ENCODE measurements at places on chromosomes 2 and 18.
A peak's percentile ranks its signal among the peaks of the same experiment; 100 is the strongest.

GRCh38 chr2:23497063-23497462 is 112.1 kb downstream of the KLHL29 start:
- DNase-seq: no peak

DNA sequence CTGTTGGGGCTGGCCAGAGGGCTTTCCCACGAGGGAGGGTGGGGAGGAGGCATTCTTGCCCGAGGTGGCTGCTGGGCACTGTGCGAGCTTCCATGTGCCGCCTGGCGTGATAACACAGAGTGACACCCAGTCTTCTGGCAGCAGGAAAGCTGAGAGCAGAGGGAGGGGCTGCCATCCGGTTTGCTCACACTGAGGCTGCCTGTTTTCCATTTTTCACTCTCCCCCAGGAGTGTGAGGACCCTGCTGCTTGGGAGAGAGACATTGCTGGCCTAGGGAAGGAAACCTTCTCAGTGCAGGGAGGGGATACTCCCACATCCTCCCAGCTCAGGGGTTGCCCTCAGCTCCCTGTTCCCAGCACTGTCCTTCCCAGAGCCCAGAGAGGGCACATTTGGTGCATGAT is 73.1 kb downstream of the INHBB start:
- no peak for DNase-seq

GRCh38 chr2:83055376-83056010 is 1403.6 kb downstream of the SUCLG1 start:
- DNase-seq: no peak

DNA sequence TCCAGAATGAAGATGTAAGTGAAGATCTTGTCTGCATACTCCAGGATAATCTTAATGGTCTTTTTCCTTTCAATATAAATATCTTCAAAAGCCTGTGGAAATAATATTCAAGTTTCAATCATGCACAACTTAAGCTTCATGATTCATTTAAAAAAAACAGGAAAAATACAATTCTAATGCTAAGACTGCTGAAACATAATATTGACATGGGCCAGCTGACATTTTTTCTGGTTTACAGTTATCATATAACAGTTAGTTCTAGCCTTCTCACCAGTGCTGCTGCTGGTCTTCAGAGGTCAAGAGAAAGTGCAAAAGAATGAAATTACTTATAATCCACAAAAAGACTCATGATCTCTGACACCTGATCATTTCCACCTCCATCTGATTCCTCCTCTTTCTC is 110.4 kb upstream of the SCN1A start:
- no peak for DNase-seq

GRCh38 chr2:212941361-212941760 is 210.1 kb downstream of the IKZF2 start:
- no peak for DNase-seq

DNA sequence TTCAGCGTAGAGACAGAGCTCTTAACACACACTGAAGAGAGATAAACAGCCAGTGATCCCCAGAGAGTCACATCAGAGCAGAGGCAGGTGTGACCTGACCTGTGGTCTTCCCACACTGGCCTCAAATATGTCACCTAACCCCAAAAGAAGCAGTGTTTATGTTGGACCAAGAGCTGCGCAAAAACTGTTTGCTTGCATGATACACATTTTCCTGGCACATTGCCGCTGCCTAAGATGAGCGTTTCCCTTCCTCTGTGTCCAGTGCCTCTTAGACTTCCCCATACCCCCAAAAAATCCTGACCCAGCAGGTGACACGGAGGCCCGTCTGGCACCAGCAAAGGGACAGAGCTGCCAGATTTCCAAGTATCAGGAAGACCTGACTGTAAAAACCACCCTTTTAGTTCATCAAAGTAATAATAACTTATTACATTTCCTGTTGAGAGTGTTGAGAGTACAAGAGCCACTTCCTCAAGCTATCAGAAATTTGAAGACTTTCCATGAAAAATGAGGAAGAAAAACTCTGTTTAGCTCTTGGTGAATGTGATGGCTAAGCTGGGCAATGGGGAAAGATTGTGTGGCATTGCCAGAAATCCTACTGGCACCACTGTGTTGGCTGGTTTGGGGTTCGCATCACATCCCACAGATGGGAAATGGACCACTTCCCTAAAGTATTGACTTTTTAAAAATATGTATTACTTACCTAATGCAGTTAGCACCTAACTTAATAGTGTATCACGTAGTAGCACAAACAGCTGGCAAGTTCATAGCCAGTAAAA is 6.7 kb downstream of the TNFRSF11A start:
- no peak for DNase-seq

DNA sequence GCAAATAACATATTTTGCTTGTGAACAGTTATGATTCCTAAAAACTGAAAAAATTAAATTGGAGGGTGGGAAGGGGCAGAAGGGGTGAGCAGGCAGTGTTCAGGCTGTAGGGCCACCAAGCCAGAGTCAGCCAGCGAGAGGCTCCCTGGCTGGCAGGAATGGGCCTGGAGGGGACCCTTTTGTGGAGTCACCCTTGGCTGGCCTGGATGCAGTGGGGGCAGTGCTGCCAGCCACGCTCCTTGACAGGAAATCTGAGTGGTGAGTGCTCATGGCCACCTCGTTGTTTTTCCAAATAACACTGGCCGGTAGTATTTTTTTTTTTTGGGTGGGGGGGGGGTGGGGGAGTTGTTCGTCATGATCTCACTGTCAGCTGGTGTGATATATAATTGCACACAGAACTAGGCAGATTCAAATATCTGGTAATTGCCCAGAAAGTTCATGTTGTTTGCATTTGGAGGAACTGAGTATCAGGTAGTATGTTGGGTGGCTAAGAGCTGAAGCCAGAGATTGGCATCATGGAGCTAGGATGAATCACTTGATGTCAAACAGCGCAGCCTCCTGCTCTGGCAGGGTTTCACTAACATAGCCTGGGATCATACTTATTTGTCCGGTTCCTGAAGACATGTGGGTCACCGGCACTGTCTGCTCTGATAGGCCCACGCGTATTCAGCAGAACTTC is 160.0 kb downstream of the PTGR3 start:
- no peak for DNase-seq

DNA sequence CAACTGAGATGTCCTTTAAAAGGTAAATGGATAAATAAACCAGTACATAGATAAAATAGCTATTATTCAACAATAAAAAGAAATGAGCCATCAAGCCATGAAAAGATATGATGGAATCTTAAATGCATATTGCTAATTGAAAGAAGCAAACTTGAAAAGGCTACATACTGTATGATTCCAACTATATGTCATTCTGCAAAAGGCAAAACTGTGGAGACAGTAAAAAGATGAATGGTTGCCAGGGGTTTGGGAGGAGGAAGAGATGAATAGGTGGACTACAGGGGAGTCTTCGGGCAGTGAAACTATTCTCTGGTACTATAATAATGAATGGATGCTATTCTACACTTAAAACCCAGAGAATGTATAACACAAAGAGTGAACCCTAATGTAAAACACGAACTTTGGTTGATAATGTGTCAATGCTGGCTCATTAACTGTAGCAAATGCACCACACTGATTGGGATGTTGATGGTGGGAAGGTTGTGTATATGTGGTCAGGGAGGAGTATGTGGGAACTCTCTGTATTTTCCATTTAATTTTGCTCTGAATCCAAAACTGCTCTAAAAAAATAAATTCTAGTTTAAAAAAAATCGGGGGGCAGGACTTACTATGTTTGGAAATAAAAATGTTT is 73.7 kb upstream of the MYCN start:
- no peak for DNase-seq

DNA sequence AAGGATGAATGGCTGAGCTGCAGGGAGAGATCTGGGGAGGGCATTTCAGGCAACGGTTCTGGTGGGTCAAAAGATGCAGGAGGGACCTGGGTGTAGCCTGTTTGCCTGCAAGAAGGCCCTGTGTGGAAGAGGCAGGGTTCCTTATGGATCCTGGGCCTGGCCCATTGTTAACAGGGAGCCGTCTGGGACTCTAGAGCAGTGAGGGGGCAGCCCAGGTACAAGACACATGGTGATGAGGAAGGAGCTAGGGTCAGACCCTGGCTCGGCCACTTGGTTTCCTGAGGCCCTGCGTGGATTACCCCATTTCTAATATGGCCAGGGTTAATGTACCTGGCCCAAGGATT is 124.9 kb downstream of the GLI2 start:
- DNase-seq: no peak

GRCh38 chr2:107068069-107068916 is 182.3 kb upstream of the ST6GAL2 start:
- no peak for DNase-seq

DNA sequence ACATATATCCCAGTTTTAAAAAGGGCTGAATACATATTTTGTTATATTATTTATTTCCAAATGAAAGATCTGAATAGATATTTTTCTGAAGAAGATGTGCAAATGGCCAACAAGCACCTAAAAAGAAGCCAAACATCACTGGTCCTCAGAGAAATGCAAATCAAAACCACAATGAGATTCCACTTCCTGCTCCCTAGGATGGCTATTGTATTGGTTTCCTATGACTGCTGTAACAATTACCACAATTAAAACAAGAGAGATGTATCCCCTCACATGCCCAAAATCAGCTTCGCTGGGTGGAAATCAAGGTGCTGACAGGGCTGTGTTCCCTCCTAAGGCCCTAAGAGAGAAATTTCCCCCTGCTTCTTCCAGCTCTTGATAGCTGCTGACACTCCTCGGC is 23.2 kb downstream of the ABCB11 start:
- DNase-seq: no peak

GRCh38 chr2:78304678-78305077 is 720.8 kb upstream of the REG3G start:
- DNase-seq: no peak

- no peak for DNase-seq
Measured at GRCh38 chr2:174753038-174753633, 11.1 kb downstream of the CHRNA1 start.

DNA sequence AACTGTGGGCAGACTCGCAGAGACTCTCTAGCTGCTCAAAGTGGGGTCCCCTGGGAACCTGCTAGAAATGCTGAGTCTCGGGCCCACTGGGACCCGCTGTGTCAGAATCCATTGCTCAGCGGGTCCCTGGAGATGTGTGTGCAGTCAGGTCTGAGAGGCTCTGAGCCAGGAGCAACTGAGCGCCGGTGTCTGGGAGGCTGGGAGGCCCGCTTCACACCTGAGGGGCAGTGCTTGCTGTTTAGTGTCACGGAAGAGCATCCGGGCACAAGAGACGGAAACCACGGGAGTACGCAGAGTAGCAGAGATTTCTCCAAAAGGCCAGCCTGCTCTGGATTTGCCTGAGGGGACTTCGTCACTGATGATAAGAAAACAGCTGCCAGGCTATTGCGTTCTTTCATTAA is 70.1 kb downstream of the EDAR start:
- DNase-seq: no peak

DNA sequence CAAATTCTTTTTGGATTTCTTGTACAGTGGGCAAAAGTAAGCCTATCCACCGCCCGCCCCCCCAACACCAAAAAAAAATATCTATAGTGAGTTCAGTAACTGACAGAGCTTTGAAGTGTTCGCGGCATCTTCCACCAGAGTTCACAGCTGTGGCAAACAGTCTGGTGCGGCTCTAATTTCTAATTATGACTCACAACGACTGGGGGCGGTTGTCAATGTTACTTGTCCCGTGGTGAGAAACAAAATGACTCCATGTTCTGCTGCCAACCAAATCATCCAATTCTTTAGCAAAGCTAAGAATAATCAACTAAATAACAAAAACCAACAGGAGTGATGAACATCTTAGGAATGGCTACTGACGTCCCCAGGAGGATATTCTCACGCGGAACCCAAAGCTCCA is 392.5 kb upstream of the SALL3 start:
- DNase-seq: no peak

GRCh38 chr18:36366994-36367839 is 69.7 kb downstream of the FHOD3 start:
- DNase-seq: no peak

DNA sequence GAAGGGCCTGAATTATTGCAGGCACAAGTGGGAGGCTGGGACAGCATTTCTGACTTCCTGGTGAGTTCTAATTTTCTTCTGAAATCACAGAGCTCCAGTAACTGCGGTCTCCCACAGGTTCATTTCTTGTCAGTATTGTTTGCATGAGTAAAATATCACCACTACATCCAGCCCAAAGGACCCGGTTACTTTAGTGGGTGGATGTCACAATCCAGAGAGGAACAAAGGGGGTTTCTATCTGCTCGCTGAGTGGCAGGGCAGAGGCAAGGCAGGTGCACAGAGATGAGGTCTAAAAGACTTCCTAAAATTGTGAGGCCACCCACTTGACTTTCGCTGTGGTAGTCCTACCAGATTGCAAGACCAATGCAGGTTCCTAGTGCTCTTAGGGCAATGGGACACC is 800.4 kb upstream of the ID2 start:
- DNase-seq: peak; percentile 42

GRCh38 chr2:176814740-176815367 is 397.7 kb upstream of the HNRNPA3 start:
- peak; percentile 78 for DNase-seq

GRCh38 chr2:43462866-43463641 is 132.8 kb downstream of the THADA start:
- no peak for DNase-seq

GRCh38 chr2:212282671-212283261 is 255.8 kb downstream of the ERBB4 start:
- no peak for DNase-seq
